ENCODE measurements at places on chromosomes 7 and 10.

GRCh38 chr7:158573310-158573709 lies 14.3 kb downstream of the PTPRN2 start:
- no peak for DNase-seq

- DNase-seq = no peak
Measured at GRCh38 chr7:69994886-69995542, 396.7 kb downstream of the AUTS2 start.

DNA sequence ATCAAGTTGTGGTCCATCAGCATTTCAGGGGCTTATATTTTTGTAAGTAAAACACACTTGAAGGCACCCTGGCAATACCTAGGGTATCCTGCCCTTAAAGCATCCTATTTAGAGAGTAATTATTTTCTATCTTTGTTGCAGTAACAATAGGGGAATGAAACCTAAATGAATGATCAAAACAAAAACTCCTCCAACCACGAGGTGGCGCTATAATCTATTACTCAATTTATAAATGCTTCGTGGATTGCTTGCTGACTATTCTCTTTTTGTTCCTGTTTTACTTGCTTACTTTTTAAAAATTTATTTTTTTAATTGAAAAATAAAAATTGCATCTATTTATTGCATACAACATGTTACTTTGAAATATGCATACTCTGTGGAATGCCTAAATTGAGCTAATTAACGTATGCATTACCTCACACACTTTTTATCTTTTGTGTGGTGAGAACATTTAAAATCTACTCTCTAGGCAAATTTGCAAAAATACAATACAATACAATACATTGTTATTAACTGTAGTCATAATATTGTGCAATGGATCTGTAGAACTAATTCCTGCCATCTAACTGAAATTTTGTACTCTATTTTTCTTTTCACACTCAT lies 147.7 kb upstream of the BMPER start:
- DNase-seq = no peak

DNA sequence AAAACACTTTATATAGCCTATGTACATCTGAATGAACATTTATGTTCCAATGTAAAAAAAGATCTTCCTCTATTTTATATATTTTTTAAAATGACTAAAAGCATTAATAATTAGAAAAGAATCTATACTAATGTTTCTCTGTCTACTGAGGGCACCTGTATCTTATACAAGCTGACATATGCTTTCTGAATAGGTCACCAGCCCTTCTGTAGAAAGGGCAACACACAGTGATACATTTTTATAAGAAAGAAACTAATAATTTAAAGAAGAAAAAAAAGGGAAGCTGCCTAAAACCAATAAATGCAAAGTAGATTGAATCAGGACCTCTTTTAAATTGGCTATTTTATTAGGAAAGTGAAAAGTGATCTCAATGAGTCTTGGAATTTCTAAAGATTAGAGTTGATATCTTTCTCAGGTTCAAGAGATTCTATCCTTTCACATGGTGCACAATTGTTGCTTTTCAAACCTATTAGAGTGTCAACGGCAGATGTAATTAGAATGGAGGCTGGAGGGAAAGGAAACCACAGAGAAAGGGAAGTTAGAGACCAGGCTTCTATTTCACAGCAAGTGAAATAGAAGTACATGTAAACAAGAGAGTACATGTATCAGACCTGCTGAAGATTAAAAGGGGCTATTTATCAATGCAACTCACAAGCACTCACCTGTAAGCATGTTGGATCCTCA lies 6.3 kb downstream of the MTPN start:
- no peak for DNase-seq

GRCh38 chr7:35727571-35727970 lies 32.6 kb upstream of the HERPUD2 start:
- no peak for DNase-seq

DNA sequence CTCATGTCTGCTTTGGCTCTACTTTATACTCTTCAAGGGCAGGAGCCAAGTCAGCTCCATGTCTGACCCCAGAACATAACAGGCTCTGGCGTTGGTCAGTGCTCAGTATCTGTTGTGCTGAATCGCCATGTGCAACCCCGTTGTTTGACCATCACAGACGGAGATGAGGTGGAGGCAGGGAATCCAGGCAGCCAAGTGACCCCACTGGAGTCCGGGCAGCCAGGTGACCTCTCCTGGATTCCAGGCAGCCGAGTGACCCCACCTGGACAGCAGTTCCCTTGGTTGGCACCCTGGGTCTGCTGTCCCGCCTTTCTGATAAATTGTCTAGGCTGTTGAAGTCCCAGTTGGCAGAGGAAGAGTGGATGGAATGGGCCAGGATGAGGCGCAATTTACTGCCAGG lies 232.2 kb downstream of the TCERG1L start:
- DNase-seq = no peak

DNA sequence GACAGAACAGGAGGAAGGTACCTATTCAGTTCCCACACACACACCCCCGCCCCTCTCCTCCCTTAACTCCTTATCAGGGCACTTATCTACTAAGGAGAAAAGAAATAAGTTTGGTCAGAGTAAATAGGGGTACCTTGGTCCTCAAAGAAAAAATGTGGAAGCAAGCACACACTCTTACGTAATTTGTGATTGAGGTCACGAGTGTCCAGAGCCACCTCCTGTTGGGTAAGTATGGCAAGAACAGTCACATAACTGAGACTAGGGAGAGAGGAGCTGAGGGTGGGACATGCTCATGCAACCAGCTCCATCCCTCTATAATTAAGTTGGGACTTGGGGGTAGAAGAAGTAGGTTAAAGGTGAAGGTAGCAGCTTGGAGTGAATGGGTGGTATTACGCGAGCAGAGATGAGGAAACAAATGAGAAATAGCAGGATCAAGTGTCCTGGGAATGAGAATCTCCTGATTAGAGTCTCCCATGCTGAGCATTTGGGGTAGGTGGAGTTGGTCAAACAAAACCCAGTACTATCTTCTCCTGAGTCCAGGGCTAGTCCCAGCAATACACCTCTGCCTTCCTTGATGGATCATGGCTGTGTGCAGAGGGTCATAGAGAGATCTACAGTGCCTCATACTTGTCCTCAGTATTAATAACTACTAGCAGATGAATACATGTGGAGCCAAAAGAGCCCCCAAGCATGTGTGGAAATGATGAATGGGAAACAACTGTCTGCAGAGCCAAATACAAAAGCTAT lies 77.1 kb downstream of the GSAP start:
- DNase-seq = no peak

DNA sequence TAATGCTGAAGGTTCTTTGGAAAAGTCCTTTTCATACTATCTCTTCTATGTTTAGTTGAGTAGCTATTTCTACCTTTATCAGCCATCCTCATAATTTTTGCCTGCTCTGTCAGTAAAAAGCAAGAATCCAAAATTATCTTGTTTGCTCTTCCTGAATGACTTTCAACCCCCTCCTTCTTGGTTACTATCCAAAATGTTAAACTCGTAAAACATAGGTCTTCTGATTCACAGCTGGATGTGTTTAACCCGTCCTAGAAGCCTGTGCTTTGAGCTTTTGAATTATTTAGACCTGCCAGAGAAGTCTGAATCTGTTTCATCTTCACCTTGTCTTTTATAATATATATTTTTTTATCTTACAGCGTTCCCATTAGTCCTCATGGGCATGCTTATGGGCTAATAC lies 136.4 kb upstream of the MDFIC start:
- DNase-seq = no peak

Data from esophagus squamous epithelium (tissue), 5 donors.